Fibroblast of skin of right biceps (primary cell): ENCODE measurements at places on chromosomes 2 and 18.

DNA sequence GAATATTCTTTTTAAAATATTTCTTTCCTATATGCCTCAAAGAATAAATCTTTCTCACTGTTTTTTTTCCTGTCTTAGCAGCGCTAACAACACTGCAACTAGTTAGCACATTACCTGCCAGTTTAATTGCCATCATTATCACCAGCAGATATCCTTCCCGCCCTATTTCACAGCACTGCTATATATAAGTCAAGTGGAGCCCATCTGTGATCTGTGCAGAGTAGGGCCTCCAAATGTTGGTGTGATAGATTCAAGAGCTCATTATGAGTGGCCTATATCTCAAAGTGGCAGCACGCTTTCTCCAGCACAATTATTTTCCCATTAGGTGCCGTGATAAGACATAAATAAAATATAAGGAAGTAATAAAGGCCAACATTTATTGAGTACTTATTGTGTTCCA, 19.8 kb upstream of the RGPD4 start:
- DNase-seq, result no peak

DNA sequence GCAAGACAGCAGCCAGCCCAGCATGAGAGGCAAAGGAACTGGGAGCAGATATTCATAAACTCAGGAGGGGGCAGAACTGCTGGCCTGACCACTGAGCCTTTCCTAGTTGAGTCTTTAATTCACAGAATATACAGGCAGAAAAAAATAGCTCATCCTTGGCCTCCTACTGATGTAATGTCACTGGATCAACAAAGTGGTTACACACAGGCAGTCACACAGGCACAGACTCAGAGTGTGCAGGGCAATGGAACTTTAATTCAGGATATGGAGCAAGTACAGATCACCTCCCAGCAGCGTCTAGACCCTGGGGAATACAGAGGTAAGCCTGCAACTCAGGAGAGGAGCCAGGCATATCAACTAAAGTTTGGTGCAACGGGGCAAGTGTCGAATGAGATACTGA, 75.4 kb downstream of the TNP1 start:
- DNase-seq, result no peak

- peak; percentile 94 for DNase-seq
These were observed at the start of gene ACKR3 for GRCh38 chr2:236569573-236569973. Gene ACKR3, plus strand, starts transcription at chr2:236569825. Its CDS starts 10,641 bp downstream, at chr2:236580466.

- no peak for DNase-seq
These were observed 84.5 kb downstream of the STRADB start for GRCh38 chr2:201536046-201536445.

- DNase-seq, result no peak
These were observed 50.8 kb downstream of the TRIB2 start for GRCh38 chr2:12767541-12767940.

GRCh38 chr18:33157893-33158292, 282.6 kb downstream of the CCDC178 start:
- DNase-seq, result no peak

- peak; percentile 53 for DNase-seq
These were observed 253.2 kb upstream of the EPC2 start for GRCh38 chr2:148391324-148391723.

DNA sequence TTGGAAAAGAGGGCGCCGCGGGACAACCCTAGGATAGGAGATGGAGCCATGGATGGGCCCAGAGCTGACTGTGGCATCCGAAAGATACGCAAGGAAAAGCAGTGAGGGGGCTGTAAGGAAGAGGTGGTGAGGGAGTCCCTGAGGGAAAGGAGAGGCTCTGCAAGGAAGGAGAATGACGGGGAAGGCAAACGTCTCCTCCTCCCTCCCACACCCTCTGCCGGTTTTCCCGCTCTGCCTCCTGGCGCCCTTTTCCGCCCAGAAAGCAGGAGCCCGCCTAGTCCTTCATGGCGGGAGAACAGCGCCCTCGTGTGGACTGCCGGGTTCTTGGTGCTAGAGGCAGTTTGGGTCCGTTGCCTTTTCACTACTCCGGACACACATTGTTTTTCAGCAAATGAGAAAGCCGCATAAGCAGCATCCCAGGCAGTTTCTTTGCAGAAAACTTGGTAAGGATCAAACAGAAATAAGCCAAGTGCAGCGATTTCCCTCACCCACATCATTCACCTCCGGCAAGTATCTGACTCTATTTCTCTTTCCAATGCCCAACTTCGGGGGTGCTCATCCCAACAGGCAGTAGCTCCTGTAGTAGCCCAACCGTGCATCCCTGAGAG, 200.4 kb downstream of the INO80D start:
- peak; percentile 84 for DNase-seq

DNA sequence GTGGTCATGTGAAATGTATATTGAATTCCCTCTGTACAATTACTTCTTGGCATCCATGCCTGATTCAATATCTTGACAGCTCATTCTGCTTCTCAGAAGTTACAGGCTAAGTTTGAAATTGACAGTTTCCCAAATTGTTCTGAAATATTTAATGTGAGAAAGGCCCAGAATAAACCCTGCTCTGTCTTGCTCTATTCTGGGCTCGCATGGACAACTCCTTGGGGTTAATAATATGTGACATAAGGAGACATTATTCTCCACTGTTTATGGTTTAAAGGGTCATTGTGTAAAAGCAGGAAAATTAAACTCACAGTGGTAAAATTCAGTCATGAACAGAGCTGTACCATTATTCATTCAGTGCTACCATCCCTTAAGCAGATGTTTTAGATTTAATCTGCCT, 160.7 kb upstream of the CNTNAP5 start:
- no peak for DNase-seq

GRCh38 chr2:145157741-145158591, 638.0 kb upstream of the ZEB2 start:
- DNase-seq, result peak; percentile 69

DNA sequence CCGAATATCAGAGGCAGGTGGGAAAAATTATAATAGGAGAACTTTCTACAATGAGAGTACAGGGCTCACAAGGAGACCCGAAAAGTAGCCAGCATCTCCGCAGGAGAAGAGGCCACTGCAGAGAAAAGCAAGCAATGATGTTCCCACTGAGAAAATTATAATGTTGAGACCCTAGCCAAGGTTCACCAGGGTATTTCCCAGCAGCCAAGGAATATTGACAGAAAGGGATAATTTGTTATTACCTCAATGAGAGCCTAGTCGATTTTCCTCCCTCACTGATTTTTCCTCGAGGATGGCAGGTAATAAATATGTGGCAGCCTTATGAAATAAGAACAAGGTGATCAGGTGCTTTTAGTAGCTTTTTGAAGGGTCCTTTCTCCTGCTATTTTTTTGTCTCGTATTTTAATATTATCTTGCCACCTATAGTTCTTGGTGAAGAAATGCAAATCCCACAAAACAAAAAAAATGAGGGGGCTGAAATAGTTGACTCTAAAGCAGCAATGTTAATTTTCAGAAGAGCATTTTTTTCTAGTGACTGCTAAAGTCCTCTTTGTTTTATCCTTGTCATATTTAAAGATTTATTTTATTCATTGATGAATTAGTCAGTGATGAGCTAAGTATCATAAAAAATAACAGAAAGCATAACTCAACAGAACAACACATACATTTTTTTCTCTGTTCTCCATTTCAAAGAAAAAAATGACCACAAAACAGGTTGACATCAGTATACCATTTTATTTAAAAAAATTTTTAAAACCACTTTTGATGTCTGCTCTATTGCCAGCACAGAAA, 215.4 kb downstream of the KCNE4 start:
- DNase-seq, result peak; percentile 23

DNA sequence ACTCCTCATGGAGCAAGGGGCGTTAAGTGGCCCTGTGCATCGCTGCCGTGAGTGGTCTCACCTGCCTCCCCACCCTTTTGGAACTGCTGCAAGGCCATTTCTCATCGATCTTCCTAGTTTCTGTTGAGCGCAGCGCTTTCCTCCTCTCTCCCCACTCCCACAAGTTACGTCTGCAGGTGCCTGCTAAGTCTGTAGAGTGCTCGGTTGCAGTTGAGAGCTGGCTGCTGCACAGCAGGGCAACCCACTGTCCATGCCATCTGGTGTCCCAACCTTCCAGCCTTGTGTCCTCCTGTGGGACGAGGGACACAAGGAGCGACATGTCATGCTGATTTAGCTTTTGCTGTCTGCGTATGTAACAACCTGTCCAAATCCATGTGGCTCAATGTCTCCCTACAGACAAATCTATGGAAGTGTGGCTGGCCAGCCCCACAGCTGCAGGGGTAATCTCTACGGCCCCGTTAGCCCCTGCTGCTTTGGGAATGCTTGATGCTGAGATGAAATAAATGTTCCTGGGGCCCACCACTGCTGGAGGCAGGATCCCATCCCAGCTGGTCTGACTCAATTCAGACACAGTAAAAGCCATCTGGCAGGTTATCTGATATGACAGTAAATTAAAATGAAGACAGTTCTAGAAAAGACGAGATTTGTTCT, 68.1 kb upstream of the TCF7L1 start:
- DNase-seq, result no peak

DNA sequence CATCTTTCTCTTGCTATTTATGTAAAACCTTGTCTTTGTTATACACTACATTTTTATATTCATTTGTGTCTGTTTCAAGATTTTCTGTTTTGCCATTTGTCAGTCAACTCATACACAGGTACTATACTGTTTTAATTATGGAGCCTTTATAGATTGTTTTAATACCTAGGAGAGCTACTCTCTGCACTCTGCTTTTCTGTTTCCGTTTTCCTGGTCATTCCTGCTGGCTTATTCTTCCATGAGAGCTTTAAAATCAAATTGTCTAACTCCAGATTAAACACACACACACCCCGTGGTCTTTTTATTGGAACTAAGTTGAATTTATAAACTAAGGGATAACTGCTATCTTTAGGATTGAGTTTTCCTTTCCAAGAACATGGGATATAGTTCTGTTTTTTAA, 161.2 kb downstream of the RTN4 start:
- DNase-seq, result no peak

DNA sequence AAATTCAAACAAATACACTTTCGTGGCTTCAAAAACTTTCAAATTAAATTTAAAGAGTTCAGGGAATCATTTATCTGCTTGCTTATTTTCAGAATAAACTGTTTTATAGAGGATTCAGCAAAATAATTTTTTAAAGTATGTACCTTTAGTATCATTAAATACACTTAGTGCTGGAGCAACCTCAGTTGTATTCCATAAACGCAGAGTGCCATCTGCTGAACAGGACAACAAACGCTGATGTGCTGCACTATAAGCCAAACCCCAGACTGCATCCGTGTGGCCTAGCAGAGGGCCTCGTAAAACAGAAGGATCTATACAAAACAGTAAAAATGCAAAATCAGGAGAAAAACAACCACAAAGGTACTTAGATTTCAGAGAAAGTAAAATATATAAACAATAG, 108.6 kb downstream of the STRN start:
- no peak for DNase-seq

DNA sequence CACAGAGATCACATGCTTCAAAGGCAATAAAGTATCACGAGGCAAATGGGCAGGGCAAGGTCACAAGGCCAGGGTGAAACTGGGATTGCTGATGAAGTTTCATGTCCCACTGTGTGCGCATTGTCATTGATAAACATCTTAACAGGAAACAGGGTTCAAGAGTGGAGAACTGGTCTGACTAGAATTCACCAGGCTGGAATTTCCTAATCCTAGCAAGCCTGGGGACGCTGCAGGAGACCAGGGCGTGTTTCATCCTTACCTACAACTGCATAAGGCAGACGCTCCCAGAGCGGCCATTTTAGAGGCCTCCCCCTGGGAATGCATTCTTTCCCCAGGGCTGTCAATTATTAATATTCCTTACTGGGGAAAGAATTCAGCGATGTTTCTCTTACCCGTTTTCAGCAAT, 33.2 kb downstream of the PTPN4 start:
- no peak for DNase-seq

DNA sequence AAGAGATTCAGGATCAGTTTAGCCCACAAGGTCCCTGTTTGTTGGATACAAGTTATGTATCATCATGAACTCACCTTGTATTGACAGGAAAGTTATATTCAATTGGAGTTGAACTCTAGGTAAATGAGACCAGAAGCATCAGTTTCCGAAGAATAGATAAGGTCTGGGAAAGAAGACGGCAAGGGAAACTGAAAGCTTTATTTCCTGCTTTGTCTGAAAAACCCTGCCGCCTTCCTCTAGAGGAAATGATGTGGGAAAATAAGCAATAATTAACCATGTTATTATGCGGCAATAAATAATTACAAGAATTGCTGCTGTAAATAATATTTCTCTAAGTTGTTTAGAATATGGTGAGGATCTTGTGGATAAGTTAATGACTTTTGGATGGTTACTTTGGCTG, 32.0 kb downstream of the LPIN1 start:
- no peak for DNase-seq

DNA sequence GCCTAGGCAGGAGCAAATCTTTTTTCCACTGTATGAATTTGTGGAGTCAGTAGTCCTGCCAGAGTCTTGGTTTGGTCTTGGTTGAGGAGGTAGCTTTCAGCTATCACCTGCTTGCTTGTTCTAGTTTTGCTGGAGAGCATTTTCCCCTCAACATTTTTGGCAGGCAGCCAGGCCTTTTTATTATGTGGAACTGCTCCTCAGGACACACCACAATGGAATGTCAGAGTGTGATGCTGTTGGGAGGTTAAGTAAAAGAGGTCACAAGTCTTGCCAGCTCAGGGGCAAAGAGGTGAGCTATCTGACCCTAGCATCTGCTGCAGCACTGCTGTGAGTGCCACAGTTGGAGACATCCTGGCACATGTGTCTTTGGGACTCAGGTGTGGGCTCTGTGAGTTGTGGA, 258.0 kb downstream of the CNTNAP5 start:
- peak; percentile 72 for DNase-seq

- DNase-seq, result no peak
These were observed 105.8 kb upstream of the MYCN start for GRCh38 chr2:15834381-15835031.

- no peak for DNase-seq
These were observed 34.8 kb upstream of the SLC35F6 start for GRCh38 chr2:26729311-26729710.

- peak; percentile 84 for DNase-seq
These were observed 66.1 kb downstream of the CHN1 start for GRCh38 chr2:174939046-174939445.

DNA sequence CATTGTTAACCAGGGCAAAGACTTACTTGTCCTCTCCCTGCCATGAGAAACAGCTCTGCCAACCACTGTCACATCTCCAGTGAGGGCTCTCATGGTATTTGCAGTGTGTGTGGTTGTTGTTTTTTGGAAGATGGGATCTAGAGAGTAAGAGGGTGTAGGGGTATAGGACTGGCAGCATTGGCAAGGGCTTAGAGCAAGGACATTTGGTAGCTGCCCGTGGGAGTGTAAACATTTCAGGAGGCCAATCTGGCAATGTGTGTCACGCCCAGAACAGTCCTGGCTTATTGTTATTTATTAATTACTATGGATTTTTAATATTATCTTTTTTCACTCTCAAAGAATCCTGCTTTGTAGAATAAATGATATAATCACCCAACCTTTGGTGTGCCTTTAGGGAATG, 90.5 kb downstream of the TMEM17 start:
- DNase-seq, result no peak

DNA sequence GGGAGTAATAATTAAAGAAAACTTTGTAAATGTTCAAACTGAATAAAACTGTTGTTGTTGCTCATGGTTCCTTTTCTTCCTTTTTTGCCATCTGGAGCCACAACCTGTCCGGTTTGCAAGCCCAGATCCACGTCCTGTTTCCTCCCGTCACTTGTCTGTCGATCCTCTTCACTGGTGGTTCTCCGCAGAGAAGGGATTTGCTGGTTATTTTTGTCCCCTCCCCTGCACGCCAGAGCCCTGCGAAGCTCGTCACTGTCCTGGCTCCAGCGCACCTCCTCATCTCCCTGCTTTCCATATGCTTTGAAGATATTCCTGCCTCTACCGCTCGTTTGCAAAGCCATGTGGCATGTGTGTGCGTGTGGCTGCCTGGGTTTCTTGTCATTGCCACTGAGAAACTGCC, 461.4 kb downstream of the RNF144A start:
- no peak for DNase-seq
